ENCODE measurements at places on chromosomes 11 and 22. TPM values are rescaled to one million over a fixed set of nuclear protein-coding genes. Genes with fewer than 3 reads are reported as not detected.

The OR51B2 gene
- total RNA-seq, result not detected

DNA sequence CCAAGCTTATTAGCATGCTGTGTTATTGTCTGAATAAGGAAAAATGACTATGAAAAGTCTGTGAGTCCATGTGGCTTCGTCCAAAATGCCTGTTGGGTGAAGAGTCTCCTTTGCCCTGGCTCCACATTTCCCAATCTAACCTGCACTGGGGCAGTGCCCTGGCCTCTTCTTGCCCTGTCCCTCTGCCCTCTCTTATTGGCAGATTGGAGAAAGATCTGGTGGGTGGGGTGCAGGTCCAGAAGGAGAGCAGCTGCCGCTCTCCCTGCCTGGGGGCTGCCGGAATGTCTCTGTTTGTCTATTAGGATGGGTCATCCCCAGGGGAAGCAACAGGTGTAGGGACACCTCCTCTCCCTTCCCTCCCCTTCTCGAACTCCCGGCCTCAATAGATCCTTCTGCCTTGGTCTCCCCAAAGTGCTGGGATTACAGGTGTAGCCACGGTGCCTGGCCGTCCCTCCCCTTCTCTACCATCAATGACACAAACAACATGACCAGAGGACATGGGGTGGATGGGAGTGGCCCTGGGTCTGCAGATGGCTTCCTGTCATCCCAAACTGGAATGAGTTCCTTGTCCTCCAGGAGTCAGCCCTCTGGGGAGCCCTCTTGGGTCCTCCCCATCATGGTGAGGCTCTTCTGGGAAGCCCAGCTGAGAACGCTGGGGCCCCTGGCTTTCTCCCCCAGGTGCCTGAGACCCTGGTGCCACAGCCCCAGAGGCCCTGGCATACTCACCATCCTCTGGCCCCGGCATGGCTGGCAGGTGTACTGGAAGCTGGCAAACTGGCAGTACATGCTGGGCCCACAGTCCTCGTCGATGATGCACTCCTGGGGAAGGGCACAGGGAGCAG is 40.5 kb downstream of the DKK3 start:
- no peak for DNase-seq

- DNase-seq, result no peak
Observed at GRCh38 chr11:115477410-115477809, 26.8 kb downstream of the CADM1 start.

- peak; percentile 80 for DNase-seq
Observed at GRCh38 chr11:45658292-45658991, 7.0 kb downstream of the CHST1 start.

The ACR gene
- total RNA-seq, result 0.55 TPM

GRCh38 chr11:76209973-76210930 is 4.0 kb upstream of the WNT11 start:
- no peak for DNase-seq

The BDNF gene
- 4.8 TPM for total RNA-seq

GRCh38 chr11:18010977-18011586 is 1.8 kb downstream of the SERGEF start:
- DNase-seq, result no peak

GRCh38 chr11:65489706-65490320 is 9.0 kb upstream of the MALAT1 start:
- DNase-seq, result no peak

The FXYD6 gene
- total RNA-seq, result 31.6 TPM

GRCh38 chr22:38881464-38881871 is 9.5 kb upstream of the CBX6 start:
- DNase-seq, result no peak

GRCh38 chr11:12143461-12144258 is 33.3 kb downstream of the MICAL2 start:
- no peak for DNase-seq

GRCh38 chr11:131762346-131763110 is 392.1 kb downstream of the NTM start:
- DNase-seq, result no peak

- no peak for DNase-seq
Observed at GRCh38 chr11:15276621-15277020, 161.9 kb downstream of the INSC start.

GRCh38 chr22:45291061-45291930 is 6.5 kb downstream of the UPK3A start:
- no peak for DNase-seq

The CRYBA4 gene
- total RNA-seq, result 1.1 TPM

The LMO2 gene
- 3.4 TPM for total RNA-seq

The VSIG10L2 gene
- total RNA-seq, result not detected

The CDC45 gene
- 35.0 TPM for total RNA-seq

The POLDIP3 gene
- total RNA-seq, result 82.1 TPM

- no peak for DNase-seq
Observed at GRCh38 chr11:36306888-36307287, 10.8 kb downstream of the PRR5L start.
